A549 treated with DMSO at 1 μM for 4 hours (cell line): ENCODE measurements at places on chromosomes 13 and 19. TPM values are rescaled to one million over a fixed set of nuclear protein-coding genes. Genes with fewer than 3 reads are reported as not detected.

UBAC2 gene
- 58.5 to 71.0 TPM (median 70.4 TPM) in 5 replicates for total RNA-seq

KLF1 gene
- 0.06 TPM in 1 of 5 replicates, not detected in the others for total RNA-seq

OR10H1 gene
- not detected in 5 replicates for total RNA-seq

ZNF471 gene
- 0.03 to 0.08 TPM (median 0.05 TPM) in 4 of 5 replicates, not detected in the other for total RNA-seq

CLEC17A gene
- total RNA-seq: not detected in 5 replicates

PCDH17 gene
- 0.01 to 0.02 TPM (median 0.01 TPM) in 3 of 5 replicates, not detected in the others for total RNA-seq

PSG1 gene
- 0.21 to 0.52 TPM (median 0.33 TPM) in 5 replicates for total RNA-seq

RAB11B gene
- total RNA-seq: 74.0 to 98.5 TPM (median 81.5 TPM) in 5 replicates

UBE2M gene
- 135 to 153 TPM (median 147 TPM) in 5 replicates for total RNA-seq

ALOX5AP gene
- total RNA-seq: 2.4 to 2.8 TPM (median 2.7 TPM) in 5 replicates

CTXN1 gene
- 10.0 to 22.5 TPM (median 17.0 TPM) in 5 replicates for total RNA-seq

ZNF615 gene
- 3.1 to 5.5 TPM (median 4.6 TPM) in 5 replicates for total RNA-seq
